Amygdala (tissue), 56 donors: ENCODE measurements at places on chromosomes 7 and 10.

DNA sequence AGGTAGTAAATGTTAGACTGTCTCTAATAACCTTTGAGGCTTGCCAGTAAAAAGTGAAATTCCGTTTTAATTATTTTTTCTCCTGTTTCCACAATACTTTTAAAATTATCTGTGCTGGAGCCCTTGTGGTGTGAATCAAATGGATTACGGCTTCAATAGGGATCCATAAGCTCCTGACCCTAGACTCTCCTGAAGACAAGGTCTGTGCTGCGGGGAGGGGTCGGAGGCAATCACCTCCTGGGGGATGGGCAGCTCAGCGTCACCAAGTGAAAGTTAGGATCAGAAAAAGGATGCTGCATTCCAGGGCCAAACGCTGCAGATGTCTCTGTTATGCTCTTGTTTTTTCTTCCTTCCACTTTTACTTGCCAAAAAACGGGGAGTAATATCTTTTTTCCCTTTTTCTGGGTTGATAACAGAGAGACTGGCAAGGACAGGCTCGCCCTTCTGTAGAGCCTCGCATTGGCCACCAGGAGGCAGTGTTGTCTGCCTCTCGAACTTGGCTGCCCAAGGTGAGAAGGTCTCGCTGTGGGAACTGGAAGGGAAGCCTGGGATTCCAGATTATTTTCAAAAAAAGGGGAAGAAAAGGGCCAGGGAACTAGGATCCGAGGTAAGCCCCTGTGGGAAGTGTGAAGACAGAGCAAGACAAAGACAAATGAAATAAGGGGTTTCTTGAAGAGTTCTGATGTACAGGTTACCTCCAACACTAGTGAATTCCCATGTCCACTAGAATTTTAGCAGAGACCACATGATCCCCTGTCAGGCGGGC is 621.9 kb downstream of the ACTR3B start:
- DNase-seq: peak; percentile 4

DNA sequence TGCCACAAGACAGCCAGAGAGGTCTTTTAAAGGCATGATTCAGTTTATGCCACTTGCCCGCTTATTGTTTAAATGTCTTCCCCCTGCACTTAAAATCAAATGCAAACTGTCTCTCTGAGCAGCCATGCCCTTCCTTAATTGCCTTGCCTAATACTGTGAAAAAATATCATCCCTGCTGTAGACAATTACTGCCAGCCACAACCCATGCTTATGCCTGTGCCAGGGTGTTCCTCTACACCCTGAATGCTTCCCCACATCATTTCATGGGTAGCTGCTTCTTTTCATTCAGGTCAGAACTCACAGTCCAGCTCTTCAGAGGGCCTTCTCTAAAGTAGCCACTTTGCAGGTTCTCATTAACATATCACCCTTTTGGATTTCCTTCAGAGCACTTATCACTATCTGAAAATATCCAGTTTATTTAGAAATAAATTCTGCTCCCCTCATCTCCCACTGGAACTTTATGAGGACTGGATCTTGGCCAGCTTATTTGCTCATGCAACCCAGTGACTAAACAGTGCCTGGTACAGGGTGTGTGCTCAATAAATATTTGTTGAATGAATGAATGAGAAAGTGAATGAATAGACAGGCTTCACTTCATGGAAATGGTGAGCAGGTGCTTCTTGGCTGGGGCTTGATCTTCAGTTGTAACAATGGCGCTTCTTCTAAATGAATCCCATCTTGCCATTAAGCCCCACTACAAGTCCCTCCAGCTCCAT is 162.4 kb upstream of the MDFIC start:
- no peak for DNase-seq

DNA sequence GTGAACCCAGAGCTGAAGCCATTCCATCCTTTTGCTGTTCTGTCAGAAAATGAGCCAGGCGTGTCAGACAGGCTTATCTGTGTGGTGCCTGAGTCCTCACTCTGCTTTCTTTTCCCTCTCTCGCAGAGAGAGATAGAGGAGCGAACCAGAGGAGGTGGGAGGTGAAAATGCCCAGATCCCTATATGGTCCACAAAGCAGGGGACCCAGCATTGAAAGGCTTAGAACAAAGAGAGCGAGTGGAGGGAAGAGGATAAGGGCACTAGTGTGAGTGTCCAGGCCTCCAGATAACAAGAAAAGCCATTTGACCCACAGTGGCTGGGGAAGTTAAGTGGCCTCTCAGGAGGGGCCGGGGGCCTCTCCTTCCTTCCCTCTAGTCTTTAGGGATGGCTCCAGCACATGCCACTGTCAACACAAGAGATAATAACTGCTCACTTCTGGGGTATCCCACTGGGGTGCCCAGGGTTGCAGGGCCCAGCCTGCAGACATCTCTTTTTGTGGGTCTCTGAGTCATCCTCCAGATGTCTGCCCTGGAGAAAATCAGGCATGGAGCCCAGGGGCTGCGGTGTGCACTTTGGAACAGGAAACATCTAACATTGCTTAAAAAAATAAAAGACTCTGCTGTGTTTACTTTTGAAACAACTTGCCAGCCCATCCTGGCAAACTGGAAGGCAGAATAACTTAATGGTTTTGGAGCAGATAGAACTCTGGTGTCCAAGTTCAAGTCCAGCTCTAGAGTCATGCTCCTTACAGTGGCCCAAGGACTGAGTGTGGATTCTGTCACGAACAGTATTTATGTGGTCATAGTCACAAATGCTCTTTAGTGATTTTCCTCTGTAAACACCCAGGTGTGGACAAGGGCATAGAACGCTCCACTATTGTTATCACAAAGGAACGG is 189.5 kb downstream of the CXCL12 start:
- no peak for DNase-seq

DNA sequence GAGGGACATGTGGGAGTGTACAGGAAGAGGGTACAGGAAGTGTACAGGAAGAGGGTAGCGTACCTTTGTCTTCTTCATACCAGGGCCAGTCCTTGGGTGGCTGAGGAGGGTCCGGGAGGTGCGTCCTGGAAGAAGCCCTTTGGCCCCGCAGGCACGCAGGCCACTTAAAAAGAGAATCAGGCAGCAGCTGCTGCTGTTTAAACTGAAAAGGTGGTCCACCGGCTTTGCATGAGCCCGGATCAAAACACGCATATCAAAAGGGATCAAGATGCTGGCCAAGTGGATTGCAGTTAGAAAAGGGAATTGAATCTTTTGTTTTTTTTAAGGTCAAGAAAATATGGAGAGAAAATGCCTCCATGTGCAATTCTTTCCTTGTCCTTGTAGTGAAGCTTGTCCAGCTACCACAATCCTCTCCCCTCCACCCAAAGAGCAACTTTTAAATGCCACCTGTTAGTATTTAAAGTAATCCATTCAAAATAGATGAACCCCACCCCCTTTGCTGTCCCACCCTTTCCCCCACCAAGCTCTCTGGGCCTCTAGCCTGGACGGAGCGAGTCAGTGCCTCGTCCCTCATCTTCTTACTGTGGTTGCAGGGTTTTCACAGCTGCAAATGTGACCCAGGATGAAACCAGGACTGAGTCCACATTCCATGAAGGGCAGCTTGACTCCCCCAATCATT is 142.8 kb downstream of the GLCCI1 start:
- DNase-seq: no peak

- DNase-seq: no peak
These were observed 347.6 kb downstream of the MDFIC start for GRCh38 chr7:115269486-115269885.

- no peak for DNase-seq
These were observed 23.1 kb upstream of the MACC1 start for GRCh38 chr7:20240080-20240926.

- no peak for DNase-seq
These were observed 75.1 kb downstream of the SEMA3D start for GRCh38 chr7:85111761-85112160.

DNA sequence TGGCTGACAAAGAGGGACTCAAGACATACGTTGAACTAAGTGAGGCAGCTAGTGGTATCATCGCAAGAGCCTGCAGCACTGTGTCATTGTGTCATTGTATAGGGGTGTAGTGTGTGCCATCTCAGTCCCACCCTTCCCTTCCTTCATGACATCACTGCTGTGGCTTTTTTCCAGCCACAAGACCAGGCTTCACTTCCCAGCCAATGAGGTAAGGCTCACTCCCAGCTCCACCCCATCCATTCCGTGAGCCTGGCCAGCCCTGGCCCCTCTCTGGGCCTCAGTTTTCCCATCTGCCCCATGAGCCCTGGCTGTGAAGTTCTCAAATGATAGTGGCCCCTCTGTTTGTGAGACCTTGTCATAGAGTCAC is 134.3 kb upstream of the ZMIZ1 start:
- DNase-seq: no peak

GRCh38 chr10:5089865-5090264 is 4.3 kb upstream of the AKR1C3 start:
- no peak for DNase-seq

GRCh38 chr10:130003166-130003565 is 39.1 kb upstream of the EBF3 start:
- no peak for DNase-seq

- no peak for DNase-seq
These were observed 196.5 kb upstream of the PRPS1L1 start for GRCh38 chr7:18224138-18224537.

GRCh38 chr10:3040069-3040468 is 27.3 kb upstream of the PFKP start:
- DNase-seq: no peak

DNA sequence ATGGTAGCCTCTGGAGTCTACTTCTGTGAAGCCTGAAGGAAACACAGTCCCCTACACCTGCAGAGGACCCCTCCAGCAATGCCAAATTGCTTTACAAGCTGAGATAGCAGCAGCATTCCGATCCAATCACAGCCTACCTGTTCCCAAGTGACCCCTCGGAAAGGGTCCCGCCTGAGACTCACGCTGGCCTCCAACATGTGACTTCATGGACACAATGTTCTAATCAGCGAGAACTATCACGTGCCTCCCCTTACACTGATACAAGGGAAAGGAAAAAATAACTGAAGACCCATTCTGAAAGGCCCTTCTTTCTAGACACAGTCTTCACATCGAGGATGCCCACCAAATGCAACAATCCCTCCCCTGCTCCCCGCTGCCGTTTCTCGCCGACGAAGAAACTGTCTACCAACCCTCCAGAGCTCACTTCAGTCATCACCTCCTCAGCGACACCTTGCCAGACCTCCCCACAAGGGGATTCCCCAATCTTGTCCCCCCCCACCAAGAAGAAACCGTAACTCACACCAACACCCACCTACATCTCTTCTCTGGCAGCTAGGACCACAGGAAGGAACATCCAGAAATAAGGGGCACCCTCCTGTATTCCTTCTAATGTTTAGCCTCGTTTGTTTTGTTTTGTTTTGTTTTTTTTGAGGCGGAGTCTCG is 1.8 kb downstream of the SNX8 start:
- DNase-seq: no peak

DNA sequence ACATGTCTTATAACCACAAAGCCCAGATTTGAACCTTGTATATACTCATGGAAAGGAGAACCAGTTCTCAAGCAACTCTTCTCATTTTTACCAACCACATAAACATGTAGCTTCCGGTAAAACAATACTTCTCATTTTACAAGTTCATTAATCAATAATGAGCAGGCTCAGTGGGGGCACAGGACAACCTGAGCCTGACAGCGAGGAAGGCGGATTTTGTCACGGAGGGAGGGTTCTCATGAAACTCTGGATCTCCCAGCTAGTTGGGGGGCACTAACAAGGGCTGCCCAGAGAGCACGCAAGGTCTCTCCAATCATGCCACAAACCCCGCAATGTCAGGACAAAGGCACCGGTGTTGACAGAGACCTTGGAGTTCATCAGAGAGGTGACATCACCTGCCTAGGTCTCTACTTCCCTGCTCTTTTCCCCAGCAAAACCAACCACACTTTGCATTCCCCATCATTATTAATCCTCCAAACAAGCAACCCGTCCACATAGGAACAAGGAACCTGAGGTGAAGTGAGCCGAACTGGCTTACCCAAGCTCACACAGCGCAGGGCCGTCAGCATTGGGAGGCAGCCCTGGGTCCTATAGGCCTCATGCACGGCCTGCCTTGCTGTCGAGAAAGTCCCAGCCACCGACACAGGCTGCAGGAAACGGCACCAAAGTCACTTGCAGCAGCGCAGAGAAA is 192.1 kb upstream of the KLF14 start:
- no peak for DNase-seq

- no peak for DNase-seq
These were observed 249.5 kb downstream of the RPS24 start for GRCh38 chr10:78283069-78283682.

GRCh38 chr10:128625926-128626325 is 499.7 kb upstream of the MKI67 start:
- DNase-seq: no peak

DNA sequence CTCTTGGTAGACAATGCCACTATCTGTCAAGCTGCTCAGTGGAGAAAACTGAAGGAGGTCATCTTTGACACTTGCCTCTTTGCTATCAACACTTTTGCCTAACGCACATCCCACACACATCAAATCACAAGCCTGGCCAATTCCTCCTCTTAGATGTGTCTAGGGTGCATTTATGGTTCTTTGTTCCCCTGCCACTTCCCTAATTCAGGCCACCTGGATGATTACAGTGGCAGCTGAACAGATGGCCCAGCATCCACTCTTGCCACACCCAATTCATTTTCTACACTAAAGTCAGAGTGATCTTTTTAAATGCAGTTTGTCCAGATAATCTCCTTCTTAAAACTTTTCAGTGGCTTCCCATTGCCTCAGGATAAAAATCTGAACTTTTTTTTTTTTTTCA is 58.6 kb downstream of the LAMB4 start:
- DNase-seq: no peak

DNA sequence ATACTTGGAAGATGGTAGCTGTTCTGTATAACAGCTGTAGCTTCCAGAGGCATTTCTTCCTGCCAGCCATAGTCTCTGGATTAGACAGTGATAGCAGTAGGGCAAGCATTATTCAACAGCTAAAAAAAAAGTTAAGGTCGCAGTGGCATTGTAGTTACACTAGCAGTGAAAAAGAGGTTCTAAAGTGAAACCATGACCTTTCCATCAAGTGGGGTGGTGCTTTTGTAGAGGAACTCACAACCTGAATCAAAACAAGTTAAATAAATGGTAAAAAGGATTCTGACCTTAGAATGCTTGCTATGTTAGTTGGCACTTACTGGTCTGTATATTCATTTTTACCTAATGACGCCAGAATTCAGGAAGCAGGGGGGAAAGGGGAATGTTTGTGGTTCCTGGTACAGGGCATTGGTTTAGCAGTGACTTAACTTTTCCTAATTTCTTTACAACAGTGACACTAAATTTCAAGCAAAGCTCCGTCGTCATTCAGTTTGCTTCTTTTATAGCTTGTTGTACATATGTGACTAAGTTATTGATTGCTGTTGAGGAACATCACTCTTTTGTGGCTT is 55.0 kb downstream of the GBF1 start:
- no peak for DNase-seq

GRCh38 chr10:62990126-62990525 is 143.0 kb upstream of the NRBF2 start:
- no peak for DNase-seq

DNA sequence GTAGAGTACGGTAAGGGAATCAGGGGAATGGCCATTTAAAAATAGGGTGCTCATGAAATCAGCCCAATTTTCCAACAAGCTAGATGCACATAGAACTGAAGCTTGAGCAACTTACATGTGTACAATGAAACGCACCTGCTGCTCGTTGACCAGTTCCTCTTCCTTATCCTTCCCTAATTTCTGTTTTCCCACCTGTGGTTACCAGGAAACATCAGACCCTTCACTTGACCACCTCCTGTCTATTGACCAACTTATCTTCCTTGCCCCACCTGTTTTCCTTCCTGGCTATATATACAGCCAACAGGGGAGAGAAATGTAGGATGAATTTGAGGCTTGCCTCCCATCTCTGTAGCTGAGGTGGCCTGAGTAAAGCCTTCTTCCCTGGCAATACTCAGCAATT is 37.8 kb upstream of the RAPGEF5 start:
- DNase-seq: no peak
